ENCODE measurements at places on chromosomes 2 and 18.

DNA sequence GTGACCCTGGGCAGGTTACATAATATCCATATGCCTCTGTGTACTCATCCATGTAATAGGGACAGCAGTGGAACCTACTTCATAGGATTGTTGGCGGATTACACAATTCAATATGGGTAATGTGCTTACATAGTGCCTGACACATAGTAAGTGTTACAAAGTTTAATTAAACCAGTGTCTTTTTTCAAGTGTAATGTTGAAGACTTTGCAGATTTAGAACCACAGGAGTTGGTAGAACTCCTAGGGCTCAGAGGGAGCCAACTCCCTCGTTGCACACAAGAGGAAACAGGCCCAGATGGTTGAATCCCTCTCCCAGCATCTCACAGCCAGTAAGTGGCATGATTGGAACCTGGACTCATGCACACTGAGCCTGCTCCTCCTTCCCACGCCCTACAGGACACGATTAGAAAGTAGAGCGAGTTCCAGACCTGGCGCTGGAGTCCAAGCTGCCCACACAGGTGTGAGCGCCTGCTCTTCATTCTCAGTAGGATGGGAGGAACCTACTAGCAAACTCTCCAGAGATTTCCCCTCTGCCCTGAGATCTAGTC lies 97.8 kb downstream of the VSNL1 start:
- DNase-seq, result no peak

DNA sequence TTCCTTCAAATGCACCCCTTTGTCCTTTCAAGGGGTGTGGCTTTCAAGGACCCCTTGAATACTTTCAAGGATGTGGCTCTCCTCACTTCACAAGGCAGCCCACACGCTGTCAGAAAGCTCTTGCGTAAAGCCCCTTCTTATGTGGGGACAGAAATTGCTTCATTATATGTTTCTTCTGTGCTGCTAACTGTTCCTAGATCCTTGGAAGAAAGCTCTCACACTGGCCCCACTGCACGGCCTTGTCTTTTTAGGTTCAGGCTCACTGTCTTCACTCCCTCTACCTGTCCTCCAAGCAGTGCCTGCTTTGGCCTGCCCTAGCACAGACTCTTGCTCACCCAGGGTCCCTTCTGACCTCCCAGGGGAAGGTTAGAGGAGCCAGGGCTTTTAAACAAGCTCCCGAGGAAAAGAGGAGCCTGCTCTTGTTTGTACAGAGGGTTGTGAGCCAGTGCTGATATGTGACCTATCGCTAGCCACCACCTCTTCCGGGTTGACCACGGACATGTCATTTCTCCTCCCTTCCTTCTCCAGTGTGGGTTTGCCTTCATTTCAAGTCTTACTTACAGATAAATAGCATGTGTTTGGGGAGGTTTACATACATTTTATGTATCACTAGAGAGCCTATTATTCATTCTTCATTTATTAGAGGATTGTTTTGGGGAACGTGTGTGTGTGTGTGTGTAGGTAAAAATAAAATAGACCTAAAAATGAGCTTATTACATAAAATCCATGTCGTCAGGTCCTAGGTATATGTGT lies 94.7 kb downstream of the RTN4 start:
- no peak for DNase-seq

- no peak for DNase-seq
Observed at GRCh38 chr2:88211003-88211808, 41.1 kb downstream of the THNSL2 start.

- no peak for DNase-seq
Observed at GRCh38 chr2:83481436-83481835, 977.6 kb downstream of the SUCLG1 start.

DNA sequence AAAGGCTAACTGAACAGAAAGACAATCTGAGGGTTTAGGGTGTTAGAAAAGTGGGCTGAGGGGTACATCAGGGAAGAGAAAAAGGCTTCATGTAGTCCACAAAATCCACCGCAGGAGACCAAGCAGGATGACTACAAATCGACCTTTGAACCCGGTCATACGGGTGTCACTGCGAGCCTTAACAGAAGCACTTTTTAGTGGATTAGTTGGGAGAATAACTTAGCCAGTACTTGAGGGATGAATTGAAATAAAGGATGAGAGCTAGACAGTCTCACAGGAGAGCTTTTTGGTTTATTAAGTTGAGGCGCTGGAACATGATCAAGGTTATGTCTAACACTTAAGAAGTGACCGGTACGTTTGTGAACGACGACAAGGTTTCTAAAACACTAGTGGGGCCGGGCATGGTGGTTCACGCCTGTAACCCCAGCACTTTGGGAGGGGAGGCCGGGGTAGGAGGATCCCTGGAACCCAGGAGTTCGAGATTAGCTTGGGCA lies 217.7 kb downstream of the MCFD2 start:
- DNase-seq, result no peak

GRCh38 chr2:85584354-85584856 lies at the start of gene VAMP5:
Gene VAMP5, plus strand, starts transcription at chr2:85584431. Its CDS starts 60 bp downstream, at chr2:85584491.
- no peak for DNase-seq

Data from activated CD4-positive, alpha-beta T cell treated with anti-CD3 and anti-CD28 coated beads for 24 hours (primary cell).